ENCODE measurements at places on chromosomes 7 and 10. TPM values are rescaled to one million over a fixed set of nuclear protein-coding genes. Genes with fewer than 3 reads are reported as not detected.
A peak's percentile ranks its signal among the peaks of the same experiment; 100 is the strongest.

The CTAGE4 gene
- total RNA-seq: not detected

DNA sequence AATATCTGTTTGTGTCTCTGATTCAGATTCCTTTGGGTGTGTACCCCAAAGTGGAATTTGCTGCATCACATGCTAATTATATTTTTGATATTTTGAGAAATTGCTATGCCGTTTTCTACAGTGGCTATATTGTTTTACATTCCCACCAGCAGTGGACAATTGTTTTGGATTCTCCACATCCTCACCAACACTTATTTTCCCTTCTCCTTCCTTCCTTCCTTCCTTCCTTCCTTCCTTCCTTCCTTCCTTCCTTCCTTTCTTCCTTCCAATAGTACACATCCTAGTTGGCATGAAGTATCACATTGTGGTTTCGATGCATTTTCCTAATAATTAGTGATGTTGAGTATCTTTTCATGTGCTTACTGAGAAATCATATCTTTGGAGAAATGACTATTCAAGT is 535.5 kb downstream of the SH2D4B start:
- DNase-seq: peak; percentile 61
- no peak overlapping the region for H3K4me3 ChIP-seq
- H3K4me1 ChIP-seq: no peaks in the 10 kb centered on the region
- no peaks in the 10 kb centered on the region for H3K36me3 ChIP-seq
- H3K27ac ChIP-seq: peak overlapping the region; percentile 73
- no peaks in the 10 kb centered on the region for H3K27me3 ChIP-seq

GRCh38 chr7:64625114-64626082 is 40.5 kb upstream of the ZNF107 start:
- no peaks in the 10 kb centered on the region for H3K4me1 ChIP-seq
- H3K27me3 ChIP-seq: no peaks in the 10 kb centered on the region
- H3K27ac ChIP-seq: no peak overlapping the region
- DNase-seq: peak; percentile 5
- no peaks in the 10 kb centered on the region for H3K36me3 ChIP-seq
- H3K4me3 ChIP-seq: no peak overlapping the region

The FAM237B gene
- total RNA-seq: not detected

GRCh38 chr7:136998495-136998894 is 130.0 kb downstream of the CHRM2 start:
- H3K4me1 ChIP-seq: peaks cover 7% of the 10 kb centered on the region
- H3K27me3 ChIP-seq: no peaks in the 10 kb centered on the region
- no peaks in the 10 kb centered on the region for H3K36me3 ChIP-seq
- H3K27ac ChIP-seq: no peak overlapping the region
- no peak for DNase-seq
- no peak overlapping the region for H3K4me3 ChIP-seq

- no peaks in the 10 kb centered on the region for H3K36me3 ChIP-seq
- H3K27me3 ChIP-seq: no peaks in the 10 kb centered on the region
- no peak overlapping the region for H3K4me3 ChIP-seq
- no peaks in the 10 kb centered on the region for H3K4me1 ChIP-seq
Observed at GRCh38 chr7:134836447-134836846, 57.0 kb downstream of the CALD1 start.

DNA sequence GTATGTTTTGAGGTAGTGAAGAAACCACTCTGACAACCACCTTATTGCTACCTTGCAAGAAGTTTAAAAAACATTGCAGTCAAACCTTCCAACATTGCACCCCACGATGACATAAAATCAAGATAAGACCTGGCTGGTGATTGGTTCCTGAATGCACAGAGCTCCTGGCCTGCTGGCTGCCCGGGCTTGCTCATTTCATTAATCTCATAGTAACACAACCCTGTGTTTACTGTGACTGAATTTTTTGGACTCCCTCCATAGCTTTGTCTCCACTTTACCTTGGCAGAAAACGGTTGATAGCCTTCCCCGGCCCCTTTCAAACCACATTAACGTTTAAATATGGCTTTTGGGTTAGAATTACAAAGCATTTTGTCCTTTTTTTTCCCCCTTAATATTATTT is 27.5 kb downstream of the VWA2 start:
- H3K4me3 ChIP-seq: no peak overlapping the region
- H3K36me3 ChIP-seq: no peaks in the 10 kb centered on the region
- DNase-seq: no peak
- no peaks in the 10 kb centered on the region for H3K4me1 ChIP-seq

The TSPAN33 gene
- total RNA-seq: 3.5 TPM

The WEE2 gene
- total RNA-seq: not detected

- H3K27me3 ChIP-seq: no peaks in the 10 kb centered on the region
- no peak overlapping the region for H3K4me3 ChIP-seq
- DNase-seq: no peak
- no peaks in the 10 kb centered on the region for H3K36me3 ChIP-seq
Observed at GRCh38 chr7:2096692-2097387, 135.9 kb downstream of the MAD1L1 start.

GRCh38 chr7:48049850-48050249 is 14.5 kb downstream of the C7orf57 start:
- H3K4me3 ChIP-seq: no peak overlapping the region
- no peaks in the 10 kb centered on the region for H3K27me3 ChIP-seq
- no peaks in the 10 kb centered on the region for H3K36me3 ChIP-seq
- DNase-seq: no peak

The CLDN15 gene
- total RNA-seq: 14.7 TPM

The CNNM1 gene
- total RNA-seq: 0.73 TPM

- no peak overlapping the region for H3K27ac ChIP-seq
- no peaks in the 10 kb centered on the region for H3K4me1 ChIP-seq
- no peak for DNase-seq
- H3K4me3 ChIP-seq: no peak overlapping the region
Observed at GRCh38 chr7:53095731-53096501, 60.5 kb downstream of the POM121L12 start.

DNA sequence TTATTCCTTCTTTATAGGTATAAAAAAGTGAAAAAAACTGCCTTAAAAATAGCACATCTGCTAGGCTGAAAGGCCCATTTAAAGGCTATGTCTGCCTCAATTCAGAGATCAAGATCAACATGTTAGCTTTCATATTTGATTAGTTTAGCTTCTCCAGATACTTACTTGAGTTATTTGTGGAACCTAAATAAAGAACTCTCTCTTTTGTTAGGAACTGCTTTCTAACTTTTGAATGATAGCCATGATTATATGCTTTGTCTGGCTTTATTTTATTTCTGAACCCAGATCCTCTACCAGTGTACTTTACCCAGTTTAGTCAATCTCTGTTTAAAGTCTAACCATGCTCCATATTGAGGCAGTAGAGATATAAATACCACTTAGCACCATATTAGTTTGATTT is 515.5 kb upstream of the SEMA3D start:
- DNase-seq: no peak
- H3K27me3 ChIP-seq: no peaks in the 10 kb centered on the region
- H3K27ac ChIP-seq: no peak overlapping the region
- no peak overlapping the region for H3K4me3 ChIP-seq
- H3K4me1 ChIP-seq: no peaks in the 10 kb centered on the region

The CROT gene
- 3.5 TPM for total RNA-seq

GRCh38 chr7:55558962-55559920 is 13.1 kb downstream of the VOPP1 start:
- peaks cover 19% of the 10 kb centered on the region for H3K4me1 ChIP-seq
- no peaks in the 10 kb centered on the region for H3K27me3 ChIP-seq
- no peak overlapping the region for H3K27ac ChIP-seq
- H3K4me3 ChIP-seq: no peak overlapping the region

GRCh38 chr10:7199152-7199760 is 211.6 kb downstream of the SFMBT2 start:
- DNase-seq: no peak
- no peak overlapping the region for H3K27ac ChIP-seq
- H3K27me3 ChIP-seq: peaks cover 7% of the 10 kb centered on the region
- H3K4me3 ChIP-seq: no peak overlapping the region

DNA sequence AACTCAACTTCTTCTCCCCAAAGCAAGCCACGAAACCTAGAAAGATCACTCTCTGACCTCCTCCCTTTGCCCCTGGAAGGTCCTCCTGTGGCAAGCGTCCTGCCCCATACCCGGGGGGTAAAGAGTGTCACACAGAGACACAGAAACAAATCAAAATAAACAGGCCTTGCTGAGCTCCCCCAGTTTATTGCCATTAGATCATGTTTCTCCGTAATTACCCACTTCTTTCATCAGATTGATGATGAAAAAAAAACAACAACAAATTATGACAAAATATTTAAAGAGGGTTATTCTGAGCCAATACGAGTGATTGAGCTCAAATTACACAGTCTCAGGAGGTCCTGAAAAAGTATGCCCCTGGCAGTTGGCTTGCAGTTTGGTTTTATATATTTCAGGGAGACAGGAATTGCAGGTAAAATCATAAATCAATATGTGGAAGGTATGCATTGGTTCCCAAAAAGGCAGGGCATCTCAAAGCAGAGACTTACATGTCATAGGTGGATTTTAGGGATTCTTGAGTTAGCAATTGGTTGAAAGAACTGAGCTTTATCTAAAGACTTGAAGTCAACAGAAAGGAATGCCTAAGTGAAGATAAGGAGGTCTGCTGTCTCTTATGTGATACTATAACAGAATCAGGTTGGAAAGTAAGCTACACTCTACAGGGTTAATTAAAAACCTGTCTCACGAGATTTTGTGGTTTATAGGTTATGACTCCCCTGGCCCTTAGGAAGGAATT is 86.2 kb downstream of the APBB1IP start:
- H3K27me3 ChIP-seq: no peaks in the 10 kb centered on the region
- no peaks in the 10 kb centered on the region for H3K36me3 ChIP-seq
- DNase-seq: no peak
- H3K27ac ChIP-seq: no peak overlapping the region

The SEMA3D gene
- 23.3 TPM for total RNA-seq

The LIPJ gene
- total RNA-seq: not detected

GRCh38 chr10:1109795-1110673 is 53.8 kb downstream of the WDR37 start:
- no peaks in the 10 kb centered on the region for H3K27me3 ChIP-seq
- H3K36me3 ChIP-seq: peaks cover 12% of the 10 kb centered on the region
- no peak overlapping the region for H3K4me3 ChIP-seq
- peak overlapping the region; percentile 72 for H3K27ac ChIP-seq

The ZNF727 gene
- total RNA-seq: not detected

The GPR26 gene
- total RNA-seq: not detected

The PLXDC2 gene
- total RNA-seq: 74.8 TPM

- peaks cover 8% of the 10 kb centered on the region for H3K4me1 ChIP-seq
- H3K27ac ChIP-seq: no peak overlapping the region
- H3K36me3 ChIP-seq: no peaks in the 10 kb centered on the region
- peak; percentile 61 for DNase-seq
Observed at GRCh38 chr10:23171232-23171876, 20.8 kb upstream of the PTF1A start.

The MYOZ1 gene
- 0.19 TPM for total RNA-seq

GRCh38 chr7:132907380-132907940 is 174.4 kb downstream of the CHCHD3 start:
- no peak overlapping the region for H3K4me3 ChIP-seq
- no peak overlapping the region for H3K27ac ChIP-seq
- H3K36me3 ChIP-seq: no peaks in the 10 kb centered on the region
- no peaks in the 10 kb centered on the region for H3K27me3 ChIP-seq
- no peaks in the 10 kb centered on the region for H3K4me1 ChIP-seq
- no peak for DNase-seq

The HMX3 gene
- total RNA-seq: 0.26 TPM

GRCh38 chr10:131804551-131805295 is 96.1 kb upstream of the PPP2R2D start:
- H3K4me3 ChIP-seq: no peak overlapping the region
- no peak for DNase-seq
- H3K4me1 ChIP-seq: no peaks in the 10 kb centered on the region

The WNT8B gene
- total RNA-seq: not detected

GRCh38 chr10:112585126-112585525 is 138.1 kb downstream of the VTI1A start:
- H3K27ac ChIP-seq: no peak overlapping the region
- DNase-seq: no peak
- H3K4me3 ChIP-seq: no peak overlapping the region

The TFAM gene
- 113 TPM for total RNA-seq

DNA sequence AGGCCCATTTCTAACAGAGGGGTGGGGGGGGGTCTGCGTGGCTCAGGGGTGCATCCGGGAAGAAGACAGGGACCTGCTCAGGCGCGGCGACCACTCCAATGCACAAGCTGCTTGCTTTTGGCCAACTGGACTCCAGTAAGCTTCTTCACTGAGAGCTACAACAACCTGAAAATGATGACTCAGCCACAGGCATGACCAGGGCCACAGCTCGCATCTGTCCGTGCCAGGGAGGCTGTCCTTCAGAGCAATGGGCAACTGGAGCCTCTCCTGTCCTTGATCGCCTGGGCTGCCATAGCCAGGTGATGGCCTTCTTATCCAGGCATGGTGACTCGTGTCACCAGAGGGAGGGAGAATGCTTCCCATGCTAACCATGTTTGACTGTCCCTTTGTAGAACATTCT is 81.6 kb upstream of the RNF32 start:
- H3K4me3 ChIP-seq: no peak overlapping the region
- peaks cover 27% of the 10 kb centered on the region for H3K27me3 ChIP-seq
- no peaks in the 10 kb centered on the region for H3K36me3 ChIP-seq
- DNase-seq: no peak
- no peaks in the 10 kb centered on the region for H3K4me1 ChIP-seq

The JAKMIP3 gene
- total RNA-seq: 2.0 TPM

DNA sequence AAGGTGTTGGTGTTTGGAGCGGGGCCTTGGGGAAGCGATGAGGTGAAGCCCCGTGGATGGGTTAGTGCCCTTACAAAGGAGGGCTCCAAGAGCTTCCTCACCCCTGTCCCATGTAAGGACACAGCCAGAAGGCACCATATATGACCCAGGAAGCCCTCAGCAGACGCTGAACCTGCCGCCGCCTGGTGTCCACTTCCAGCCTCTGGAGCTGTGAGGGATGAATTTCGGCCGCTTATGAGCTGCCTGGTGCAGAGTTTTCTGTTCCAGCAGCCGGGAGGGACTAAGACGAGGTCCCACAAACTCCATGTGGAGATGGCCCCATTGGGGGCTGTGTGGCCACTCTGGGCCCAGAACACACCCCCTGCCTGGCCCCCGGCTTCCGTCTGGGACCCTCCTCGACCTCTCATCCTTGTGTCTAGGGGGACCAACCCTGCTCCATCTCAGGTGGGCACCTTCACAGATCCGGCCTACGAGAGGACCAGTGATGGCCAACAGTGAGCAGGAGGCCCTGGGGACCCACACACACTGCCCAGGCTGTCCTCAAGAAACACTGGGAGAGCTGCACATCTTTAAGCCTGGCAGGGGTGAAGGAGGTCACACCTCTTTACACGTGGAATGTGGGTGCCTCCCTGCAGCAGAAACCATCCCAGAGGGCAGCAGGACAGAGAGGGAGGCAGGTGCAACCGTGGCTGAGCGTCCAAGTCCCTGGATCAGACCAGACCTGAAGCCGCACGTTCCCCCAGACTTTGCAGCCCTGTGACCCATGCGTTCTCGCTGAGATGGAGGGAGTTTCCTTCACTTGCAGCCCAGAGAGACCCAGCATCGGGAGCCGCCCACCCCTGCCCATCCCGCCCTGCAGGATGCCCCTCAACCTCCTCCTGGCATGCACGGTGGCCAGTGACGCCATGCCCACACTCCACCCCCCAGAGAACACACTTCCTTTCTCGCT is 96.1 kb downstream of the PDGFA start:
- no peaks in the 10 kb centered on the region for H3K4me1 ChIP-seq
- no peak for DNase-seq
- no peak overlapping the region for H3K4me3 ChIP-seq
- no peaks in the 10 kb centered on the region for H3K27me3 ChIP-seq
- H3K36me3 ChIP-seq: no peaks in the 10 kb centered on the region

All from A673 (cell line).